B cell (primary cell): ENCODE measurements at places on chromosomes 1 and 21. TPM values are rescaled to one million over a fixed set of nuclear protein-coding genes. Genes with fewer than 3 reads are reported as not detected.

The TARS2 gene
- 48.4 and 53.6 TPM in 2 replicates for total RNA-seq

- no peak for DNase-seq
These were observed 2.0 kb downstream of the TMEM63A start for GRCh38 chr1:225880222-225880588.

The CHIT1 gene
- 8.2 and 11.9 TPM in 2 replicates for total RNA-seq

DNA sequence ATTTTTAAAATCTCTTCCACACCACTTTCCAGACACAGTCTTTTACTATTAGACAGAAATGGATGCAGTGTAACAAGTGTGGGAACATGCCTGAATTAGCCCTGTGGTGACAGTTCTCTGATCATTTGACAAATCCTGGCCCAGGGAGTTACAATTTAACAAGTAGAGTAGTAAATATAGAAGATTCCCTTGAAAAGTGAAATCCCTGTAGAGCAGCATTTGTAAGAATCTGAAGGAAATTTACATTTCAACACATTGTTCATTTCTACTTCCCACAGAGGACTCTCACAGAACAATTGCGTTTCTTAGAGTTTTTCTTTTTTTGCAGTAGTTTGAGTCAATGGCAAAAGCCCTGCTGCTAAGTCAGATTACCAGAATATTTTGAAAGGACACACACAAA, 458.3 kb upstream of the BRINP3 start:
- DNase-seq = no peak

GRCh38 chr1:50471967-50472366, 48.7 kb upstream of the DMRTA2 start:
- DNase-seq = no peak

GRCh38 chr21:33089395-33090119, 19.6 kb downstream of the OLIG1 start:
- no peak for DNase-seq

DNA sequence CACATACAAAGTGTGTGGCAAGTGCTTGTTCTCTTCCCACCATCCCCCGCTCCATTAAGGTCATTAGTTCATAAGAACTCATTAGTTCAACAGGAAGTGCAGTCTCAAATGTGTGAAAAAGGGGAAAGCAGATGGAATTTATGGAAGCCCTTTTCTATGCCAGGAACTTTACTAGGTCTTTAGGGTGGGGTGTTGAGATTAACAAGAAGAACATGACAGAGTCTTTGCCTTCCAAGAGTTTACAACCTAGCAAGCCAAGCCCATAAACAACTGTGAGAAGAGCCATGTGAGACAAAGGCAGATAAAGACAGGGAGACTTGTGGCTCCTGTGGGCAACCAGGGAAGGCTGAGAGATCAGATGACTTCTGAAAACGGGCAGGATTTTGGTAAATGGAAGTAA, 21.4 kb downstream of the PLEKHA6 start:
- no peak for DNase-seq

The IL24 gene
- not detected in 2 replicates for total RNA-seq

DNA sequence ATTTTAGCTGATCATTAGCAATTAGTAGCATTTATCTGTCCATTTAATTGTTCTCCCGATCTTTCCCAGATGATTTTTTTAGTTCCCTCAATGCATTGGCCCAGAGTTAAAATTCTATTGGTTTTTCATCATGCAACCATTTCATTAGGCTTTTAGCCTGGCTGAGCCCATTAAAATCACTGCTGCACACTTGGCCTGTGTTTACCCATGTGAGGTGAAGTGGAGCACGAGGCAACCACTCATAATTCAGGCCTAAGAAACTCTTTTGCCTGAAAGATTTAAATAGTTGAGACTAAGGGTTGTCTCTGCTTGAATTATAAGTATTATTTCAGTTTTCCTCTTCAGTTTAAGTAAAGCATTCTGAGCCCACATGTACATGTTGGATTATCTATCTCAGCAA, 889.0 kb upstream of the ADGRL4 start:
- no peak for DNase-seq

The BLACAT1 gene
- 0.12 TPM in 1 of 2 replicates, not detected in the other for total RNA-seq

DNA sequence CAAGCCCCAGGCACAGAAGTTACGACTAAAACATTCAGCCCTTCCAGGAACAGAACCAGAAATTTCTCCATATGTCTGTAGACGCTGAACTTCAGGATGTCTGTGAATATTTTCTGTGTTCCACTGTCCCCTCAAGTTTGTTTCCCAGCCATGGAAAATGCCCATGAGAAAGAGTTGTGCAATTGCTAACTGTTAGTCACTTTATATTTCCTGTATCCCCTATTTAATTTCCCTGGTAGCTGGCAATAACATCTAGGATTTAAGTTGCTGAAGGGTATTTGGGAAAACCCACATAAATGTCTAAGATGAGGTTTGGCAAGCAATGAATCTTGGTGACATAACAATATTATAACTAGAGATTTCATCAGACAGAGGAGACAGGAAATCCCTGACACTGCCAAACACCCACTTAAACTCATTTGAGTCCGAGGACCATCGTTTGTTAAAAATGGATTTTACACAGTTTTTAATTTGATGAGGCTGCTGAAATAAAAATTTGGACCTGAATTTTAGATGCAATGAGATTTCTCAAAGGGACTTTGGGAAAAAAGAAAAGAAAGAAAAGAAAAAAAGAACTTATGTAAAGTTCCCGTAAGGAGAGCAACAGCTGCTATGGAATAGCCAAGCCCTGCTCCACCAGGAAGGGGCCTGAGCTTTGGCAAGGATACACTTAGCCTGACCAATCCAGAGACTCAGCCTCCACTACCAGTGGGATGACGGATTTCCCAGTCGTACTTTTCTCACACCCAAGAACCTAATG, 21.8 kb upstream of the ERRFI1 start:
- no peak for DNase-seq

- DNase-seq = no peak
These were observed 17.5 kb downstream of the FBXO42 start for GRCh38 chr1:16334655-16335340.
